Natural killer cell treated with Interleukin-12 subunit alpha and Interleukin-12 subunit beta and Interleukin-15 and Interleukin-18, amount 100 ng/mL, for 72 hours (primary cell): ENCODE measurements at places on chromosomes 3 and 15. TPM values are rescaled to one million over a fixed set of nuclear protein-coding genes. Genes with fewer than 3 reads are reported as not detected.

GRCh38 chr15:55372701-55373440 is 35.3 kb downstream of the CCPG1 start:
- DNase-seq = no peak

- DNase-seq = no peak
Observed at GRCh38 chr15:69810431-69811354, 287.0 kb downstream of the TLE3 start.

- DNase-seq = no peak
Observed at GRCh38 chr15:83899670-83900069, 245.7 kb downstream of the ADAMTSL3 start.

DNA sequence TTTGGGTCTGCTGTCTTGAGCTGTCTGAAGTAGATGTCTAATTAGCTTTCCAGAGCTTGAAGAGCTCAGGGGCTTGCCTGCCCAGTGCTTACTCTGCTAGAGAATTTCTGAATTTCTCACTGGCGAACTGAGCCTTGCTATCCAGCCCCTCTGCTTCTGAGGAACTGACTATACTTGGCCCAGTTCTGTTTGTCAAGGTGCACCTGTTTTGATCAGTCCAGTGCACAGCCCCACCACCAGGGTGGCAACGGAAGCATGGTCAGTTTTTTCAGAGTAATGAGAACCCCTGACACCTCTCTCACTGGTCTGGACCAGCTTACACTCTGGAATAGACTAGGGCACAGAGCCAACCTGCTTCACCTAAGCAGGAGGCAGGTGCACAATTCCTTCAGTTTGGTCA is 25.2 kb downstream of the ITGB5 start:
- no peak for DNase-seq

DNA sequence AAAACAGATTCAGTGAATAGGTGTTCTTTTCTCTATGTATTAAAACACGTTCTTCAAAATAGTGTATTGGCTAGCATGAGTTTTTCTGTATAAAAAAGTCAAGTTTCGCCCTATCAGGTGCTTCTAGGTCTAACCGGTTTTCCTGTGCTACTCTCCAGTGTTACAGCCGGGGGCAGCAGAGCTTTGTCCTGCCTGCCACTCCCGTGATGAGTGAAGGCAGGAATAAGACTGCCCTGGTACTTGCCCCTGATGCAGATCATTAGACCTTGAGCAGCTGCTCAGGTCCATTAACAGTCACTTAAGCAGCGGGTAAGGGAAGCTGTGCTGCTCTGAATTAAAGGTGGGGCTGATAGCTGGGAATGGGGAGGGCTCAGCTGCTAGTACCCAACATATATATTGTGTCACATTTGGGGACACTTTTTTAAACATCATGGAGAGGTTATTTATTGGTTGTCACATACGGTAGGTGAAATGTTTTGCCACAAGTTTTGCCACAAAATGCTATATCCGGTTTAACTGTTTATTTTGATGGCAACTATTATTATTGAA is 1.3 kb upstream of the UNC13C start:
- DNase-seq = no peak

GRCh38 chr15:100464888-100465287 is 63.9 kb downstream of the CERS3 start:
- no peak for DNase-seq

- no peak for DNase-seq
Observed at GRCh38 chr3:73924048-73924447, 299.3 kb upstream of the PDZRN3 start.

GRCh38 chr15:93519599-93519998 is 430.6 kb upstream of the RGMA start:
- DNase-seq = no peak

- DNase-seq = no peak
Observed at GRCh38 chr3:187027531-187028278, 97.4 kb downstream of the ST6GAL1 start.

GRCh38 chr15:39362821-39363561 is 217.9 kb upstream of the THBS1 start:
- DNase-seq = no peak

GRCh38 chr3:28637742-28638141 is 289.1 kb upstream of the AZI2 start:
- no peak for DNase-seq

The EXOG gene
- 33.6 TPM for total RNA-seq

The LARP6 gene
- total RNA-seq = not detected

The SCN5A gene
- 0.14 TPM for total RNA-seq

The ZBBX gene
- total RNA-seq = not detected

The AP3S2 gene
- total RNA-seq = 29.0 TPM

The HESX1 gene
- total RNA-seq = not detected
